ENCODE measurements at places on chromosomes 6 and 20.

GRCh38 chr6:8123236-8123635, 20.9 kb upstream of the EEF1E1 start:
- DNase-seq: no peak

GRCh38 chr20:39939241-39939865, 749.7 kb downstream of the MAFB start:
- DNase-seq: no peak

DNA sequence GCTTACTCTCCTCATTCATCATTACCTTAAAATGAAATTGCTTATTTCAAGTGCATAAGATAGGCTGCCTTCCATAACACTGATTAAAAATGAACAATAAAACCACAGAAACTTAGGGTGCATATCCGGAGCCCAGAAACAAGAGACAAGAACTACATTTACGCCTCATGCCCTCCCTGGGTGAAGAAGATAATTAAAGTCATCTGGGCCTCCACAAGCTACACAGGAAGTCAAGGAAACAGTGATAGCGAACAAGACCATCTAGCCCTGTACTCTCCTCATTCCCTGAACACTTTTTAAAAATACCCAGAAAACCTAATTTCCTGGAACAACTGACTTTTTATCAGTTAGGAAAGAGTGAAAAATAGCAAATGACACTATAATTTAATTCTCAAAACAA, 6.3 kb downstream of the SOD2 start:
- DNase-seq: no peak

DNA sequence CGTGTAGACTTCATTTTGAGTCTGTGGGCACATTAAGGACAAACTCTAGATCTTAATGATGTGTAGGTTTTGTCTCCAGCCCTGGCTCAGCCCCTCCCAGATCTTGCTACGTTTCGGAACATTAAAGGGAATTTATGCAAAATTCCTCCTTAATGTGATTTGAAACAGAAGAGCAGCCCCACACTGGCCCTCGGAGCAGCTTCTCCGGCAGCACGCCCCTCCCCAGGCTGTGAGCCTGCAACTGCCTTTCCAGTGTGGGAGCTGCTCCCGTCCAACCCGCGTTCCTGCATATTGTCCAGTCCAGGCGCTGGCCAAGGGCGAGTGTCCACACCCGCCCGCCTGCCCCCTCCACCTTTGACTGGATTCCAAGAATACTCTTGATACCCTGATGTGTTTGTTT, 257.2 kb downstream of the TAF4 start:
- no peak for DNase-seq

DNA sequence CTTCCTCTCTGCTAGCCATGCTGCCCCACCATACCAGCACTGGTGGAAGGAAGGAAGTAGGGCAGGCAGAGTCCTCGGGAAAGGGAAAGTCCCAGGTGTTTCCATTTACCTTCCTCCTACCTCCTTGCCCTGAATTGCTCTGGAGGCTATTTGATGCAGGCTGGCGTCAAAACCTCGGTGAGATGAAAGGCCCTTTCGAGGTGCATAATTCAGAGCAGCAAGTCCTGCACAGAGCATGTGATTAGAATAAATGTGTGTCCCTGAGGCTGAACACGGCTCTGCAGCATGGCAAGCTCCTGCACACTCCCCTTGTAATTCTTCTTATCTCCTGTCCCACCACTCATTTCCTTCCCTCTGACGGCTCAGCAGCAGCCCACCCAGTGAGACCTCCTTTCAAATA, 98.7 kb upstream of the LRFN2 start:
- no peak for DNase-seq

- peak; percentile 84 for DNase-seq
Measured at GRCh38 chr20:21607971-21608725, 94.3 kb upstream of the NKX2-2 start.

- DNase-seq: no peak
Measured at GRCh38 chr20:51067792-51068191, 44.9 kb upstream of the KCNG1 start.

DNA sequence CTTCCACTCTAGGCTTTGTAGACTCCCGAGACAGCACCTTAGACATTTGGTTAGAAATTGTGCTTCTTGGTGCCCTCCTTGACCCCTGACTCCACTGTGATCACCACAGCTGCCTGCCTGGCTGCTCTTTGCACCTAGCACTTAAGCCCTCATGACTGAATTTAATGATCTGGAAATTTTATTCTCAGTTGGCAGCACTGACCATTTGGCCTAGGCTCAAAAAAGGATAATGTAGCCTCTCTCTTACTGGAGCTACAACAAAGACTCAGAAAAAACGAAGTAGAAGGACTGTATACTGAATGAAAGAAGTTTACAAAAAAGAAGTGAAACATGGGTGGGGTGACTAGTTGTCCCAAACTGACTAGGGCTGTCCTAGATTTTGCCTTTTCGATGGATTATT, 11.3 kb upstream of the ABRACL start:
- no peak for DNase-seq

DNA sequence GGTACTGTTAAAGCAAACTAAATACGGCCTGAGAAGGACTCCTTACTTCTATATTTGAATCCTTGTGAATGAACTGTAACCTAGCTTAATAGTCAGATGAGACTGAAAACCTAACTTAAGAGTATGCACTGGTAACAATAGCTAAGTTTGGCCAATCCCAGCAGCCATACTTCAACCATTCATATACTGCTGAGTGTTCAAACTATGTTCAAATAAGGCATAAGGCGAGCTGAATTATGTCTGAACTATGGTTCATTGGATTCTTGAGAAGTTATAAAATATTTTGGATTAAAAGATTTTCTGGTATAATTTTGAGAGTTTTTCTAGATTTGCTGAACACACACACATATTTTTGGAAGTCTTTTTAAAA, 2.2 kb downstream of the SMPDL3A start:
- no peak for DNase-seq

GRCh38 chr6:109498936-109499335, 15.9 kb upstream of the ZBTB24 start:
- no peak for DNase-seq

DNA sequence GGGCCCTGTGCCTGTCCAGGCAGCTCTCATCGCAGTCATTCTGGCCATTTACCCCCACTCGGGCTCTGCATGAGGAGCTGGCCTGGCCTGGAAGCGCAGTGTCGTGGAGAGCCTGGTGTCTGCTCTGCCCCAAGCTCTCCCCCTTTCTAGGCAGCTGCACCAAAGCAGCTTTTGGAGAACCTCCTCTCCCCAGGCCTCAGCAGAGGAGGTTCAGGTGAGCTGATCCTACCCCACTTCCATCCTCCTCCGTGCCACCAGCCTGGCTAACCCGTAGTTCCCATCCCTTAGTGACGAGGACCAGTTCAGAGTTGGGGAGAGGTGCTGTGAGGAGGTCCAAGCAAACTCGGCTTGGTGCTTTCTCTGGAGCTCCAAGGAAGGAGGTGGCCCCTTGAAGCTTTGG, 30.5 kb upstream of the PHACTR3 start:
- DNase-seq: no peak

DNA sequence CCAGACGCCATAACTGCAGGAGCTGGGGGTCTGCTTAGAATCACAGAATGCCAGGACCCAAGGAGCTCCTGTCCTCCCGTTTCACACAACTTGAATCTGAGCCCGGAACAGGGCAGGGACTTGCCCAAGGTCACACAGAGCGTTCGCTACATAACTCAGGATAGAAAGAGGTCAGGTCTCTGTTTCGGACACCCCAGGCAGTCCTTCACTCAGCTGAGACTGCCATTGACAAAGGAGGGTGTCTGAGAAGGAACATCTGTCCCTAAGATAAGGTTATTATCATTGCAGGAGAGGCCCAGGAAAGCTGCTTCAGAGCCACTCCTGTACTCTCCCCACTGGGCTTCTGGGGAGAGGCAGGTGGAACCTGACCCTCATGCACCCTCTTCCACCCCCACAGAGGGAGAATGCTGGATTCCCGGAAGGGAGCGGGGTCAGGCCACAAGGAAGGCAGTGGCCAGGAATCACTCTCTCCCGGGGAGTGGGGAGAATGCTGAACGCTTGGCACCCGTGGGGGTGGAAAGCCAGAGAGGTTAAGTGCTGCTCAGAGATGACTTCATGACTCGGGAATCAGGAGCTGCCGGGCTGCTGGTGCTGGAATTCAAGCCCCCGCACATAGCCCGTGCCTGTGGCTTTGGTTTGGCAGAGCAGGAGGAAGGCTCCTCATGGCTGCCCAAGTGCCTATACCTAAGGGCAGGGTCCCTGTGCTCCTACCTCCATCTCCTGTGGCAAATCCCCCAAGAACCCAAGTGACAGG, 10.7 kb downstream of the SDC4 start:
- no peak for DNase-seq

DNA sequence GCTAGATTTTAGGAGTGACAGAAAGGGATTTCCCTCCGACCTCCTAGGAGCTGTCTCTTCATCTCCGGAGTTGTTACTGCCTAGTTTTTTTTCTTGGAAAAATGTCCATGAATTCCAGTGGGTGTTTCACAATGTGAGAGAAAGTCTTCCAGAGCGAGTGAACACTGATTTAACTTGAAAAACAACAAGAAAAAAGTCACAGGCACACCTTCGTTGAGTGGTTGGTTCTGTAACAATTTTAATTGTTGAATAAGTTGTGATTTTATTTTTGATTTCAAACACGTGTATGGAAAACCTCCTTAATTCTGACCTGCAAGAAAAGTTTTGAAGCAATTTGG, 2.9 kb downstream of the TFAP2C start:
- no peak for DNase-seq

DNA sequence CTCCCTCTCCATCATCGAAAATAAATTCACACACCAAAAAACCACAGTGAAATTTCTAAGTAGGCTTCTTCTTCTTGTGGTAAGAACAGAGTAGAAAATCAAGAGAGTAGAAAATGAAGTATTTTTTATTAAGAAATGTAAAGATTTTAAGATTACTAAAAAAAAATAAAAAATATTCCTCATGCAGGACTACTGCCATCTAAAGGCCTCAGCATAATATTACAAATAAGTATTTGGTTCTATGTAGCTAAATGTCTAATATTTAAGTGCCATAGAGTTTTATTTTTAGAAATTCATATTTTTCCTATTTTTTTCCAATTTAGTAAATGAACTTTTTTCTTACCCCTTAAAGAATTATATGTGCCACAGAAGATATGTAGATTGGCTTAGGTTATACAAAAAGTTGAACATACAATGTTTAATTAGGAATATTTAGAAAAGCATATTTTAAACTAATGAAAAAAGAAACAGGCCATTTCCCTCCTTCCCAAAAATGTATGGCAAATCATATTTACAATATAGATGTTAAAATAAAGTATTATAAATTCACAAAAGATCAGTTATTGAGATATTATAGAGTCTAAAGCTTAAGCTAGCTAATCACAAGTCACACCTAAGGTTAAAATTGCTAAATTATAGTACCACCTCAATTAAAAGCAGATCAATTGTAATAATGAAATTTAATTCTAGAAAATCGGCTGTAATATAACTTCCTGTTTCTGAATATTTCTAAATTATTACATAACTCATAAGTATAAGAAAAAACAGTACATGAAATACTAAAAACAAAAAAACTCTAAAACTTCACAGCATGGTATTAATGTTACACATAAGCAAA, 3.5 kb upstream of the NT5DC1 start:
- no peak for DNase-seq

- DNase-seq: no peak
Measured at GRCh38 chr6:52546678-52547077, 30.2 kb downstream of the TRAM2 start.

DNA sequence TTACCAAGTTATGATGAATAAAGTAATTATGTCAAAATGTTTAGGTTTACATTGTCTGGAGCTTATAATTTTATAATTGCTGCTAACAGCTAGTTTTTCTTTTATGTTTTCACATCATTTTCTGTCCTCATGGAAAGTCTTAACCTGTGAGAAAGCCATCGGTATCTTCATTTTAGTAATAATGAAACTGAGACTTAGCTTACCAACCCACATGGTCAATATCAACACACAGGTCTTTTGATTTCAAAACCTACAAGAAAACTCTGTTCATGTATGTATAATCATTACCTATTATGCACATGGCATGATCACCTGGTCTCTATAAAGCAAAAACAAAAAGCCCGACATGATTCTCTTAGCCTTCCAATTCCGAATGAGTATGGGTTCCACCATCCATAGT, 61.9 kb downstream of the KCNQ5 start:
- DNase-seq: no peak

DNA sequence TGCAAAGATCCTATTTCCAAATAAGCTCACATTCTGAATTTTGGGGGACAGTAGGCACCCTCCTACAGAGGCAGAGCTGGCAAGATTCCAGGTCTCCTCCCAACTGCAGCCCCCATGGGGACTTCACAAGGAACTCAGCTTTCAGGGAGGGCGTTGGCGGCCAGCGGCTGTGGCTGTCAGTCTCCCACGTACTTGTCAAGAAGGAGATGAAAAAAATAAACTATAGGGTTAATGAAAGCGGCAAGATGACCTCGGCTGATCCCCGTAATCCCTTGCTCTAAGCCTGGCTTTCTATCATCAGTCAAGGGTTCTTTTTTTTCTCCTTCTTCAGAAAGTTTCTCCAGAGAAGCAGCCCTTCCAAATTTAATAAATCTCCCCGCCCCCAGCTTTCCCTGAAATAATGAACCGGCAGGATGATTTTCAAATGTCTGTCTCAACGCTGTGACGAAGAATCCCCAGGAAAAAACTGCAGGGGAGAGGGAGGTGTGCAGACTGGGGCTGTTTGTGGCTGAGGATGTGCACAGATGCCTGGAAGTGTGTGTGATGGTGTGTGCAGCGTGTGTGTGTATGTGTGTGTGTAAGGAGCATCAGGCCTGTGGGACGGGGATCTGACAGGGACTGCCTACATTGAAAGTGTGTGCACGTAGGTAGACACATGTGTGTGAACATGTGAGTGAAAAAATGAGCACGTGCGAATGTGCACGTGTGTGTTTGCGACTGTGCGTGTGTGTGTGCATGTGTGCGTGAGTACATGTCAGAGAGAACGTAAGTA, 78.7 kb downstream of the SLC2A10 start:
- no peak for DNase-seq

- peak; percentile 24 for DNase-seq
Measured at GRCh38 chr6:3337521-3338350, 79.0 kb downstream of the PSMG4 start.

DNA sequence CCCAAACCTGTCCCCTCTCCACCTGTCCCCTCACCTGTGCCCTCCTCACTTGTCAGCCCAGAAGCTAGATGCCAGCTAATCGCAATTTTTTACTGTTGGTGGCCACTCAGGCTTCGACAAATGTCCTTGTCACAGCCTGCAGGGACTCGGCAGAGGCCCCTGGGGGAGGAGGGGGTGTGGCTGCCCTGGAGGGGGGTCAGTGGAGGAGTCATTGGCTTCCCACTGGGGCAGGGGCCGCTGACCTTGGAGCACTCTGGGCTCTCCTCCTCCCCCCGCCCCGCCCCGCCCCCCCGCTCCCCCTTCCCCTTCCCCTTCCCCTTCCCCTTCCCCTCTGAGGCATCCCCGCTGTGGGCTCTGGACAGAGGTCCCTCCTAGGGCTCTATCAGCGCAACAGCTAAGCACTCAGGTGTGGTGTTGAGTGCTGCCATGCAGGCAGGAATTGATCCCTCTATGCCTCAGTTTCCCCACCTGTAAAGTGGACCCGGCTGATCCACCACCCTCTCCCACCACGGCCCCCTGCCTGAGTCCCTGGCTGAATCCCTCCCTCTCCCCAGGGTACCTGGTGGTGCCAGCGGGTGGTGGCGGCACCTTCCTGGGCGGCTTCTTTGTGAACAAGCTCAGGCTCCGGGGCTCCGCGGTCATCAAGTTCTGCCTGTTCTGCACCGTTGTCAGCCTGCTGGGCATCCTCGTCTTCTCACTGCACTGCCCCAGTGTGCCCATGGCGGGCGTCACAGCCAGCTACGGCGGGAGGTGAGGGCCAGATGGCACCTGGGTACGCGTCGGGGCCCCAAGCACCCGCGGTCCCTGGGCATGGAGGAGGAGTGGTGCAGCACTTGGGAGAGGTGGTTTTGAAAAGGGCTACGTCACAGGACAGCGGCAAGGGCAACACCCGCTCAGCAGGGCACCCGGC, 23.8 kb downstream of the SLCO4A1 start:
- DNase-seq: no peak
